Mesangial cell (primary cell): ENCODE measurements at places on chromosomes 4 and X. TPM values are rescaled to one million over a fixed set of nuclear protein-coding genes. Genes with fewer than 3 reads are reported as not detected.

Gene UGT2B11
- not detected in 2 replicates for total RNA-seq

Gene DCAF4L1
- not detected in 2 replicates for total RNA-seq

Gene UXT
- total RNA-seq, result 96.2 and 121 TPM in 2 replicates

Gene NCBP2L
- total RNA-seq, result not detected in 2 replicates

Gene ADH4
- total RNA-seq, result not detected in 2 replicates

Gene CLTRN
- total RNA-seq, result 0.16 and 0.51 TPM in 2 replicates

Gene PCSK1N
- total RNA-seq, result 9.5 and 32.6 TPM in 2 replicates

Gene PHKA1
- 4.9 and 6.0 TPM in 2 replicates for total RNA-seq

Gene FGFRL1
- total RNA-seq, result 60.5 and 72.2 TPM in 2 replicates

Gene KIAA1210
- total RNA-seq, result not detected in 2 replicates

Gene UGT2B17
- 0.25 TPM in 1 of 2 replicates, not detected in the other for total RNA-seq

Gene ENPP6
- not detected in 2 replicates for total RNA-seq

Gene FMR1NB
- total RNA-seq, result not detected in 2 replicates

Gene TRIM61
- total RNA-seq, result 0.25 and 0.33 TPM in 2 replicates

Gene HS3ST1
- 0.38 and 1.8 TPM in 2 replicates for total RNA-seq

Gene LNX1
- 0.33 and 1.0 TPM in 2 replicates for total RNA-seq

Gene RAB9B
- 0.16 and 0.51 TPM in 2 replicates for total RNA-seq

Gene C4orf50
- total RNA-seq, result not detected in 2 replicates

Gene FRMPD3
- total RNA-seq, result under 0.01 and 0.16 TPM in 2 replicates

Gene PCDH19
- total RNA-seq, result 0.13 and 0.16 TPM in 2 replicates

Gene CSN1S1
- not detected in 2 replicates for total RNA-seq

Gene HTN3
- total RNA-seq, result not detected in 2 replicates

Gene LIMCH1
- 0.81 and 9.1 TPM in 2 replicates for total RNA-seq

Gene UGT2B15
- total RNA-seq, result not detected in 2 replicates

Gene WDR45
- 30.3 and 77.5 TPM in 2 replicates for total RNA-seq

Gene FOXO4
- total RNA-seq, result 1.6 and 6.6 TPM in 2 replicates

Gene NUP62CL
- 0.38 and 1.8 TPM in 2 replicates for total RNA-seq
